Tongue (tissue), 3 donors: ENCODE measurements at places on chromosomes 7 and 10. TPM values are rescaled to one million over a fixed set of nuclear protein-coding genes. Genes with fewer than 3 reads are reported as not detected.

NDUFB8 gene
- total RNA-seq = 80.8 TPM

LAMB4 gene
- total RNA-seq = 3.1 TPM

SEMA3C gene
- 212 TPM for total RNA-seq

C10orf143 gene
- 0.82 TPM for total RNA-seq

ZCWPW1 gene
- 2.1 TPM for total RNA-seq

GPER1 gene
- total RNA-seq = 6.7 TPM
